ENCODE measurements at places on chromosomes 16 and 17.
A peak's percentile ranks its signal among the peaks of the same experiment; 100 is the strongest.

DNA sequence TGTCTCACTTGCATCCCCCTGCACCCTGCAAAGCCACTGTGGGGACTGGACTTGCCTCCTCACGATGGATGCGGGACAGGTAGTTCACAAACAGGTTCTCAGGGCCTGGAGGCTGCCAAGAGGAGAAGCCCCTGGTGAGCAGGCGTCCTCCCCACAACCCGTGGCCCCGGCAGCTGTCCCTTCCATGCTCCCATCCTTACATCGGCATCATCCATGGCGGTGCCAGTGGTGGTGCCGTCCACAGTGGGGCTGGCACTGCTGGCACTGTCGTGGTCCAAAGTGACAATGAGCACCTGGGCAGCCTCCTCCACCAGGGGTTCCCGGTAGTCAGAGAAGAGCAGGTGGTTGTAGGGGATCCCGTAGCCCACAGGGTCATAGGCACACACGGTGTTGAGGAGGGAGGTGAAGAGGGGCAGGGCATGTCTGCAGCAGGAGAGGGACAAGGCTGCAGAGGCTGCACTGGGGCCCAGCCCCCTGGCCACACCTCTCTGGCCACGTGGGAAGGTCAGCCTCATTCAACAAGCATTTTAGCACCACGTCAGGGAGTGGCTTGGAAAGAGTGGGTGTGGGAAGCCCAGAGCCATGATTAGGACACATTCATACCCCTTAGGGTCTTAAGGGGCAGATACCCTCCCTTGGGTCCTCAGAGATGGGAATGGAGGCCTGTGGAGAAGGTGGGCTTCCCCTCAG is 12.6 kb downstream of the HID1 start:
- DNase-seq: peak; percentile 72

DNA sequence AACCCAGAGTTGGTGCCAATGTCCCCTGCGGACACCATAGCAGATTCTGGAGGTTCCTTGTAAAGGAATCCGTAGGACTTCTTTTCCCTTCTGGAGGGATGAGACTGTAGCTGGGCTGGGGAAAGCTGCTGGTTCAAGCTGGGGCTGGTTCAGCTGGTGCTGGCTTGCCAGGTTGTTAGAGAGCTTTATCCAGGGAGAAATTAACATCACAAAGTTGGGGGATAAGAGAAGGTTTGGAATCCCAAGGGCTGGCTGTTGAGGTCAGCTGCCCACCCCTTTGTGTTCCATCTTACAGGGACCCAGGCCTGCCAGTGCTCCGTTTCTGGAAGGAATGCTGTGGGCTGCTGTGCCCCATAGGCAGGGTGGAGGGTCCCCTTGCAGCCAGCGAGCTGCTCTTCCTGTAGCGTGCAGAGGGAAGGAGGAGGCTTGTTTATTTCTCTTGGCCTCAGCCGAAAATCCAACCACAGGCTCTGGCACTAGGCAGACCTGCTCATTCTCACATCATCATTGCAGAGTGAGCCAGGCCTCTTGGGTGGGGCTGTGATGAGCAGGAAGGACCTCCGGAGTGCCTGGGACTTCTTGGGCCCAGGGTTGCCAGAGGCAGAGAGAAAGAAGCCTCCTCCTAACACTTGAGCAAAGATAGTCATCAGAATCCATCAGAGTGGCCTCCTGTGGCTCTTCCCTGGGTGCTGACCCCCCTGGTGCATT is 251.1 kb downstream of the SEC14L1 start:
- no peak for DNase-seq

GRCh38 chr17:63701868-63702720 is 2.2 kb upstream of the LIMD2 start:
- DNase-seq: peak; percentile 71

- DNase-seq: peak; percentile 93
These were observed 5.2 kb downstream of the CCR7 start for GRCh38 chr17:40559954-40560591.

DNA sequence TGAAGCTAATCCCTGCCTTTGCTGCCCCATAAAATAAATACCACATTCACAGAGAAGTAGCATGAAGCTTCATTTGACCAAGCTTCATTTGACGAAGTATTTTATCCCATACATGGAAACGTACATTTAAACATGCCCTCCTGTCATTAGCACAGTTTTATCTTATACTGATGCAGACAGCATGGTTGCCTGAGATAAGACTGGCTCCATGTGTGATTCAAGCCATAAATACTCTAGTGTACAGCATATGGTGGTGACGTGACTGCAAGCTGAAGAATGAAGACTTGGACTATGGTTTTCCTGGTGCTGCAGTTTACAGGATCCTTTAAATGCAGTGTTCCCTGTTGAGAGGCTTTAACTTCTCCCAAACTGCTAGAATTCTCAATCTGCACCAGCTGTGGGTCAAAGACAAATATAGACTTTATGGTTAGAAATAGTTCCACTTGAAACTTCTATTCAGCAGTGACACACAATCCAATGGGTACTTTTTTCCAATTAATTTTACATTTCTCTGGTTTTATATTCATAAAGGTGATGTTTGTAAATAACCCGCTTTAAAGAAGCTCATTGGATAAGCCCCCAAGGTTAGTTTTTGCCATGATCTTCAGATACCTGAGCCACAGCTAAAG is 64.9 kb downstream of the CYB561 start:
- DNase-seq: no peak

DNA sequence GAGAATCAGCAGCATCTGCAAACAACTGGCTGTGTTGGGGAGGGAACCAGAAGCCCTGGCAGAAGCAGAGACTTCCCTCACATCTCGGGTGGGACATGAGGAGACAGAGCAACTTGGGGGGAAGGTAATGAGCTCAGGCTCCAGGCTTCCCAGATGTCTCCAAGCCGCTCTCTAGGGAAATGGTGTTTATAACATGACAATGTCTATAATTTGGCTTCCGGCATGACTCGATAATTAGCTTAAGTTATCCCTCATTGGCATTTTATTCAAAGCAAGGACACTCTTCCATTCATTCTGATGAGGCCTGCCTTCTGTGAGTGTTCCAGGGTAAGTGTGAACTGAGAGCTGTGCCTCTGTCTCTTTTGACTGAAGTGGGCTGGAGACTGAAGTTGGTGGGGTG is 14.7 kb upstream of the MLLT6 start:
- no peak for DNase-seq

DNA sequence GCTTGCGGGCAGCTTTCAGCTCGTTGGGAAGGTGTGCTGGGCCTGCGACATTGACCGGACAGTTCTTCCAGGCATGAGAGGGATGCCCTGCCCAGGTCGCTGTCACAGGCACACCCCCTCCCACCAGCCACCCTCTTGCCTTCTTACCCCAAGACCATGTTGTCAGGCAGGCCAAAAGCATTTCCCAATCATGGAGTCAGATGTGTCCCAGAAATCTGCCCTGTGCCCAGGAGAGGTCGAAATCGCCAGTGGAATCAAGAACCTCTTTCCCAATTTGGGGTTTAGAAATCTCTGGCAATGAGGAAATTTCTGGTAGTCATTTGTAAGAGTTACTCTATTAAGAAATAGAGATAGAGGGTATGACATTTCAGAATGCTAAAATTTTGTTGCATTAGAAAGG is 177.1 kb downstream of the RAB11FIP4 start:
- DNase-seq: no peak

DNA sequence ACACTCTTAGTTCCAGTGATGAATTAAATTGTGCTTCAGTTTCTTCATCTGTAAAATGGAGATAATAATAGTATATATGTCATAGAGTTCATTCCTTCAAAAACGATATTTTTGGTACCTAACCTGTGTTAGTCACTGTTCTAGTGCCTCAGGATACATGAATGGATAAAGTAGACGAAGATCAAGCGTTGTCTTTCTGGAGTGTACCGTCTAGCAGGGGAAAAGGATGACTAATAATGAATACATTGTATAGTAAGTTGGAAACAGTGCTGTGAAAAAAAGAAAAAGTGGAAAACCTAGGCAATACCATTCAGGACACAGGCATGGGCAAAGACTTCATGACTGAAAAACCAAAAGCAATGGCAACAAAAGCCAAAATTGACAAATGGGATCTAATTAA is 8.6 kb downstream of the KRT10 start:
- no peak for DNase-seq

GRCh38 chr17:44010966-44011647 is 3.7 kb downstream of the TMEM101 start:
- no peak for DNase-seq

- DNase-seq: no peak
These were observed 19.2 kb downstream of the HNF1B start for GRCh38 chr17:37725601-37726146.
